ENCODE measurements at places on chromosomes 3 and 15.

GRCh38 chr15:33742800-33743199, 225.5 kb upstream of the CHRM5 start:
- no peak for DNase-seq

- DNase-seq: no peak
Measured at GRCh38 chr3:17555525-17555924, 186.9 kb downstream of the TBC1D5 start.

DNA sequence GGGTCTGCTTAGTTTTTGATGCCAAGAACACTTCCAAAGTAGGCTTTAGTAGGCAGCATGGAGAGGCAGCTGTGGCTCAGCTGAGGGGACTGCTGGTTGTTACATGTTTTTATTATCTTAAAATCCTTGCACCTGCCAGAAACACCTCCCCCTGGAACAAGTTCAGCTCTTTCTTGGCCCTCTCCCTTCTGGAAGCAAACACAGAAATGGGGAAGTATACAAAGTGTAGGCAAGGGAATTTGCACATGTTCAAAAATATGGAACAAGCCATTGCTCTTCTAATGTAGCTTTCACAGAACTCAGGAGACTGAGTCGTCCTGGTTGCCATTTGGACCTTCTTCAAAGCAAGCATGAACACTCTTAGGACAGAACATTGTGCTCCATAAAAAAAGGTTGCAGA, 169.1 kb upstream of the SEMA6D start:
- no peak for DNase-seq

- DNase-seq: no peak
Measured at GRCh38 chr3:70951316-70951715, 632.2 kb downstream of the FOXP1 start.

DNA sequence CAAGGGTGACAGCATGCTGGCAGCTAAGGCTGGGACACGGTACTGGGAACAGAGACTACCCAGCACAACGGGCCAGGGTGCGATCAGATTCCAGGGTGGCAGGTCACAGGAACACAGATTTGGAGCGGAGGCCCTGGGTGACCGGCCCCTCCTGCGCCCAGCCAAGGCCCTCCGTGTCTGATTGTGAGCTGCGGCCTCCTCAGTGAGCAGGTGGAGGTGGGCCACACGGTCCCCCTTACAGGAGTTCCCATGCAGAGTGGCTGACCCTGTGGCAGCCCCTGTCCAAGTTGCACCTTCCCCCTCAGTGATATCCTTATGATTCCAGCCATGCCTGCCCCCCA, 28.9 kb upstream of the PARL start:
- DNase-seq: no peak

Measured in stimulated activated CD4-positive, alpha-beta T cell treated with anti-CD3 and anti-CD28 coated beads, Interleukin-1b, Interleukin-23, amount 100 ng/mL, for 1 hour (primary cell).